NT2/D1 (cell line): ENCODE measurements at places on chromosomes 7 and 10.

DNA sequence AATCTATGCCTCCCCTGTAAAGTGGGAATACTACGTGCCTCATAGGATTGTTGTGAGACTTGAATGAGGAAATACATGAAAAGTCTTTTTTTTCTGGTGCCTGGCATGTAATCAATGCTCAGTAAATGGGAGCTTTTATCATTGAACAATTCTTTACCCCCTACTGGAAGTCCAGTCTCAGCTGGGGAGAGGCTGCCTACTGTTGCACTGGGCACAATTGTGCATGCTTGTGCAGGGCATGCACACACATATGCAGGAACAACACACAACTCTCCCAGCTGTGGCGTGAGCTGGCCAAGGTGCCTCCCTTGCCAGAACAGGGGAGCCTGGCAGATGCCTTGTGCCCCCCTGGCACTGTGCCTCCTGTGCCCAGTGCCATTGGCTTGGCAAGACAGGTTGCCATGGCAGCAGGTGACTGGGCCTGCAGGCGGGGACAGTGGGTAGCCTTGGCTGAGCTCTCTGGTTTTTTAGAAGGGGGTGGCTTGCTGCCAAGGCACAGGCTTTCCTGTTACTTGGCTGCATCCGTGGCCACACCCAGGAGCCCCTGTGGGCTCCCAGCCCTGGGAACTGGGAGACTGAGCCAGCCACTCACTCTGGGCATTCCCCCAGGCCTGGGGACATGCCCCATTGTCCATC is 16.1 kb upstream of the PALD1 start:
- DNase-seq = no peak

DNA sequence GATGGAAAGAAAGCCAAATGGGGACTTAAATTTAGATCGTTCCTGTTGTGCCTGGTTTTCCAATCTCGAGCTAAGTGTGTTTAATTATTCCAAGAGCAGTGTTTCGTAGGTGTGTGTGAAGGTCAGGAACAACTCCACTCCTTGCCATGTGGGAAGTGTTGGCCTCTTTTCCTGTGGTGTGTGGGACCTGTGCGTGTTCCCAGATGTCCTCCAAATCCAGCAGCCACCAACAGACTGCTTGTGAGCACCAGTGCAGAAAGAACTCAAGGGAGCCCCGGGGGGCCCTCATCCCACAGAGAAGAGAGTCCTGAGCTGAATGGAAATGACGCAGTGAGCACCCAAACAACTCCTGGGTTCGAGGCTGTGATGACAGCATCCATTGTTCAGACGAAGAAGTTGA is 227.7 kb downstream of the TMEM178B start:
- no peak for DNase-seq

GRCh38 chr10:35348609-35349388 is 12.5 kb downstream of the CCNY start:
- no peak for DNase-seq

GRCh38 chr7:2087744-2088143 is 145.0 kb downstream of the MAD1L1 start:
- DNase-seq = no peak

DNA sequence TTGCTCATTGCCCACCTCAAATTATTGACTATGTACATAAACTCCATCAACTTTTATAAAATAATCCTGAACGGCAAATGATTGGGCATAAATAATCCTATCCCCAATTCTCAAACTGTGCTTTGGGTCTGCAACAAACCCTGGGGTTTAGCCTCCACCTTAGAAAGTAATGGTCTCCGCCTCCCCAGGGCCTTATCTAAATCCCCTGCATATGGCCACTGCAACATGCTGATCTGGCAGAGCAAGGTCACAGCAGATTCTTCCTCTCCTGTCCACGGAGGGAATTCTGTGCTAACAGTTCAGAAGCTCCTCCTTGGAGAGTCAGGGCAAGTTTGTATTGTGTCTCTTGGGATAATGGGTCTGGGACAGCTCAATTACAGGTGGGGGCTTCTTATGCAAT is 18.4 kb downstream of the FXYD4 start:
- DNase-seq = no peak

- DNase-seq = no peak
Observed at GRCh38 chr10:28282336-28282735, 20.5 kb downstream of the MPP7 start.

DNA sequence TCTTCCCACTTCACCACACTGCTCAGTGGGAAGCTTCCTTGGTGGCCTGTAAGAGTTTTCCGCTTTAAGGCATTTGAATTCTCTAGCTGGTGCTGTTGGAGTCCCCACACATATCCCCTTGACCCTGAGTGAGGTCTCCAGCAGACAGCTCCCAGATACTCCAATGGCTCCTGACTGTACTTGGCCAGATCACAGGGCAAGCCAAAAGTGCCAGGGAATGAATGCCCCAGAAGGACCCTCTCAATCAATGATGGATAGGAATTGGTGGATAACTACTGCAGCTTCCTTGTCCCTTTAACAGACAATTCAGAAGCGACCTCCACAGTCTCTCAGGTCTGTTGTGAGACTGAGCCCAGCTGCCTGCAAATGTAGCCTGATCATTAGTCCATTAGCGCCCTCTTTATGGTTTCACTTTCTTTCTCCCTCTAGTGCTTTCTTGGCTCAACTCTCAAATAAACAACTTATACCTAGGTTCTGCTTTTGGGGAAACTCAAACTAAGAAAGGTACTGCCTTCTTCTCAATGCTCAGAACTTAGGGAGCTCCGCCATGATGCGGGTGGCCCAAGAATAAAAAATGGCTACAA is 283.0 kb downstream of the TCF7L2 start:
- DNase-seq = no peak

DNA sequence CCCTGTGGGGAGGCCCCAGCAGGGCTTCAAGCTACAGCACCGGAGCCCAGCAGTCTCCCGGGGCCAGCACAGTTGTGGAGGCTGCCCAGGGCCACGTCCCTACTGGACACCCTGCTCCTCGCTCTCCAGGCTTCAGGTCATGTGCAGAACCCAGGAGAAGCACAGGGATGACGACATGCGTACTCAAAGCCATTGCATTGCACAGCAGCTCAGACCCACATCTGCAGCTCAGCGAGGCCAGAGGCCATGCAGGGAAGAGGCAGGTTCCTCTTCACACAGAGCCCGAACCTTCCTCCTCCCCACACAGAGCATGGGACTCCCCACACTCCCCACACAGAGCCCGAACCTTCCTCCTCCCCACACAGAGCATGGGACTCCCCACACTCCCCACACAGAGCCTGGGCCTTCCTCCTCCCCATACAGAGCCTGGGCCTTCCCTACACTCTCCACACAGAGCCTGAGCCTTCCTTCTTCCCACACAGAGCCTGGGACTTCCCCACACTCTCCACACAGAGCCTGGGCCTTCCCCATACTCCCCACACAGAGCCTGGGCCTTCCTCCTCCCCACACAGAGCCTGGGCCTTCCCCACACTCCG is 12.3 kb downstream of the CFAP46 start:
- no peak for DNase-seq

DNA sequence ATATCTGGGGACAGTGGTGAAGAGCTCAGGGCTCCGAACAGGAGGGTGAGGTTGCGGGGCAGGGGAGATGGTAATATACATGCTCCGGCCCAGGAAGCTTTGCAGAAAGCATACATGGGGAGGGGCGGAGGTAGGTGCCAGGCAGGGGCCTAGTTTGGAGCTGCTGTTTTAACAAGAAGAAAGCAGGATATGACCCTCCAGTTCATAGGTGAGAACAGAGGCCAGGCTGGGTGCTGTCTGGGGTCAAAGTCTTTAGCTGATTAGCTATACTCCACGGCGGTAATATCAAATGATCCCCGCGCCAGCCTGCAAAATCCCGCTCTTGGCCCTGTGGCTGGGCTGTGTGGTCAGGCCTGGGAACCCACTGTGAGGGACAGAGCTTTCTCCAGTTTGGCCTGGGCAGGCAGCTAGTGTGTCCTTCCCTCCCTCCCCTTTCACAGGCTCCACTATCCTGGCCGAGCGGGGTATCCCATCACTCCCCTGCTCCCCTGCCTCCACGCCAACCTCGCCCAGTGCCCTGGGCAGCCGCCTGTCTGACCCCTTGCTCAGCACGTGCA is 95.6 kb downstream of the NEURL1 start:
- no peak for DNase-seq

DNA sequence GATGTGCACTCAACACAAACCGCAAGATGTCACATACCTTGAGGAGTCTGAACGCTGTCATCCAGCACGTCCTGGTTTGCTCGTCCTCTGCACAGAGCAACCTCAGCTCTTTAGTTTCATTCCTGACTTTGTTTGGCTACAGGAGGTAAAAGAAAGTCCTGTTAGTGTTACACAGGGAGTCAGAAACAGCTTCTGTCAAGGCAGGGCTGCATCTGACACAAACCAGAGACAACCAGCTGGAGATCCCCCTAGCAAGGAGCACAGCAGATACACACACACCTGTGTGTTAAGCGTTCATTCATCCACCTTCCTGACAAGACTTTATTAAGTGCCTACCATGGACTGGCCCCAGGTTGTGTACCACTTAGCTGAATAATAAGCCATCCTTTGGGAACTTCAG is 47.5 kb upstream of the DDC start:
- DNase-seq = no peak

DNA sequence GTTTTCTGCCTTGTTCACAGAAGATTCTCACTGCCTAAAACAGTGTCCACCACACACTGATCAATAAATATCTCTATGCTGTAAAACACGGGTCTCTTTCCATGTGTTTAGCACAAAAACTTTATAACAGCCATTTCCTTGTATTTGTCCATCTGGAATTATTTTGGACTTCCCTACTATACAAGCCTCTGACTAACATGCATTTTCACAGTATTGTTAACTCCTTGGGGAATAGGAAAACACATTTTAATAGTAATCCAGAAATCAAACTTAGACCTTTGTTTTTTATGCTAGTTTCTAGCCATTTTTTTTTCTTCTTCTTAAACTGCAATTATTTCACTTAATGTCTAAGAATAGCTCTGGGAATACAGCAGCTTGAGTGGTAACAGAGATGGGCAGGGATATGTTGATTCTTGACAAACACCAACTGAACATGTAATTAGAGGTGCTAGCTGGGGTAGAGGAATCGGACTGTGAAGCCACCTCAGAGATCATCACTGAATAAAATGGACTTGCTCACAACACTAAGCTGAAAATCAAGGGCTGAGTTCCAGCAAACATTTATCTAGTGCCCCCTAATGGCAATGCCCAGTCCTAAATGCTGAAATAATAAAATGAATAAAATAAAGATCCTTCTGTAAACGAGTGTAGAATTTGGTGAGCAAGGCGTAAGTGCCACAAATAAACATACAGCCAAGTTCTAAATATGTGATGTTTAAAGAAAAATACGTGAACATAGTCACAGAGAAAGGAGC is 593.1 kb downstream of the SORCS1 start:
- DNase-seq = no peak

DNA sequence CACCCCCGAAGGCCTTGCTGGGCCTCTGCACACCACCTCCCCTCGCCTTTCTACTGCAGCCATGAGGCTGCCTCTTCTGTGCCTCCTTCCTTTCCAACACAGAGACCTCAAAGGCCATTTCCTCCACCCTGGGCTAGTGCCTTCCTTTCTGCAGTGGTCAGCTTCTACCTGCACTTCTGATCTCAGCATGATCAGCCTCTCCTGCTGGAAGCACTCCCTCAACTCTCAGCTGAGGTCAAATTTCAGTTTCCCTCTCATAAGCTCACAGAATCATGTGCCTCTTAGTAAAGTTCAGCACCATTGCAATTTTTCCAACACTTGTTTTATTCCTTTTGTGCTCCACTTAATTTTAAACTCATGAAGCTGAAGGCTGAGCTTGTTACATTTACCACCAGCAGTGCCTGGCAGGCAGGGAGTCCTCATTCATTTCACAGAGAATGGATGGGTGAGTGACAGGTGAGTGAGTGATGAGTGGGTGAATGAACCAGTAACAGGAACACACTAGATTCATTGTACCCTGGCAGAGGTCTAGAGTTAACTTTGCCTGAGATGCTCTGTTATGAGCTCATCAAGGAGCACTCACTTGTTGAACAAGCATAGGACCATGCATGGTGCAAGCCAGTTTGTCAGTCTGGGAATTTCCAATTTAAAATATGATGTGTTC is 124.0 kb upstream of the PRSS58 start:
- DNase-seq = no peak

- no peak for DNase-seq
Observed at GRCh38 chr7:67659091-67659490, 662.5 kb downstream of the TYW1 start.

DNA sequence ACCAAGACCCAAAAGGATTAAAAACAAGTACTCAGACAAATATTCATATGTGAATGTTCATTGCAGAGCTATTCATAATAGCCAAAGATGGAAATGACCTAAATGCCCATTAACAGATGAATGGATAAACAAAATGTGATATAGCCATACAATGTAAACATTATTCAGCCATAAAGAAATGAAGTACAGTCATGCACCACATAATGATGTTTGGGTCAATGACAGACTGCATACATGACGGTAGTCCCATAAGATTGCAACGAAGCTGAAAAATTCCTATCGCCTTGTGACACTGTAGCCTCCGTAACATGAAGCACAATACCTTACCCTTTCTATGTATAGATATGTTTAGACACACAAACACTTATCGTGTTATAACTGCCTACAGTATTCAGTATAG is 97.9 kb downstream of the ABLIM1 start:
- DNase-seq = no peak

DNA sequence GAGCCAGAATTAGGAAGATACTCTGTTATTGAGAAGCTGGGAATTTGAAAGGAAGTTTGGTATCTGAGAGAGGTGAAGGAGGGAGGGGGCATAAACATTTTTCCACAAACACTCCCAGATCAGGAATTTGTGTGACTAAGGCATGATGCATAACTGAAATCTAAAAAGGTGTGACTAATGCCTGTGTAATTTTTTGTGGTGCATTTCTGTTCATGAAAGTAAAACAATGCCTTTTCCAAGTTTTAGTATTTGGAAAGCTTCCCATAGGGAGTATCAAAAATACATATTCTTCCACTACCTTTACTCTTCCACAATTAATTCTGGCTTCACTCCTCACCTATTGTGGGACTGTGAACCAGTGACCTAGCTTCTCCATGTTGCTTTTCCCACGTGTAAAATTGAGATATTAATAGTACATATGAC is 56.4 kb upstream of the CAV2 start:
- no peak for DNase-seq

DNA sequence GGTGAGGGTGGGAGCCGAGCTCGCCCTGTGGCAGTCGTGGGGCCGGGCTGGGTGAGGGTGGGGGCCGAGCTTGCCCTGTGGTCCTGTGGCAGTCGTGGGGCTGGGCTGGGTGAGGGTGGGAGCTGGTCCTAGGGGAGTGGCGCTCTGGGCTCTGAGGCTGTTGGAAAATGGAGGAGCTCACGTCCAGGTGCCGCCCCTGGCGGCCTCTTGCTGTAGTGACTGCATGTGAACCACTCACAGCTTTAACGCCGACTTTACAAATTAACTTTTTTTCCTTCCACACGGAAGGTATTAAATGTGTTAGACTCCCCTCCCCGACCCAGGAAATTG is 312.6 kb downstream of the WDR37 start:
- DNase-seq = no peak

- DNase-seq = no peak
Observed at GRCh38 chr7:141646826-141647480, 55.0 kb downstream of the DENND11 start.

DNA sequence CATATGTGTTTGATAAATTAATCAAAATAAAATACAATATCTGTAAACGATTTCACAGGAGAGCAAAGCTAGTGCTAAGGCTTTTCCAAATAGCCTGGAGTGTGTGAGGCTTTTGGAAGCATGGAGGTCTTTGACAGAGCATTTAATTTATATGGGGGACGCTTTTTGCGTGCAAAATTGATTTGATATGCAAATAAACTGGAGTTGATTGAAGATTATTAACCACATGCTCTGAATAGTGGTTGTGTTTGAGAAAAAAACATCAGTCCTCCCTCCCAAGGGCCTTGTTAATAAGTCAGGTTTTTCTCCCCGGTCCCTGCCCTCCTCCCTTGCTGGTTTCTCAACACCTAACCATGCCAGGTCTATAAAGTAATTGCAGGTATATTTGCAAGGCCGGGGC is 85.1 kb upstream of the FGFR2 start:
- no peak for DNase-seq
